Activated CD4-positive, alpha-beta T cell treated with anti-CD3 and anti-CD28 coated beads, Interleukin-2, amount 50 U/mL, for 1 hour (primary cell): ENCODE measurements at places on chromosomes 3 and 15.
A peak's percentile ranks its signal among the peaks of the same experiment; 100 is the strongest.

GRCh38 chr3:100682056-100682853, 27.0 kb upstream of the TFG start:
- no peak for DNase-seq

DNA sequence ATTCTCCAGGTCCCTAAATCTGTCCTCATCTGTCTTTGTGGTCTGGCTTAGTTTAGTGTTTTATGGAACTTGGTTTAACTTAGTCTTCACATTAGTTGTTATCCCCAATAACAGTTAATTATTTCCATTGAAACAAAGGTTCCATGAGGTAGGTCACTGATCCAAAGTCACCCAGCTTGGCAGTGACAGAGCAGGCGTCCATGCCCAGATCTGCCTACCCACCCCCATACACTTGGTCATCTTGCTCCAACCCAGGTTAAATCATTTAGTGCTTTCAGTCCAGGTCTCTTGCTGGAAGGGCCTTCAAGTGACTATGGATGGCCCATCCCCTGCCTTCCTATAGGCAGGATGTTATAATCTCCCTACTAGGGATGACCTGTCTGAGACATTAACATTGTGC, 127.4 kb downstream of the MYRIP start:
- DNase-seq, result no peak

DNA sequence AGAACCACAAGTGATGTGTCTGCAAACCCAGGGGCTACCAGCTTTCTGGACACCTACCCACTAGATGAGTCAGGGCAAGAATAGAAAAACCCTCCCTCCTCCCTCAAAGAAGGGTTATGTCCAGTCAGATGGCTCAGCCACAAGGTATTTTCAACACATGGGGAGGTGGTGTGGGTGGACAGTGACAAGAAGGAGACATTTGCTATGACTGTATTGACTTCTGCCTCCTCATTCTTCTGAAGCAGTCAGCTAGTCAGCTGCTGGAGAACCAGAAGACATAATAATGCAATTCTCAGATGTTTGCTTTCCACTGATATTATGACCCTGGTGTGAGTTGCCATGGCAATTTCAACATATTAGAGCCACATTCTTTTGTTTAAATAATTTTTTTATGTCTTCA, 66.7 kb upstream of the GOLGA8B start:
- no peak for DNase-seq

- no peak for DNase-seq
These were observed 189.4 kb downstream of the PTPRG start for GRCh38 chr3:61750766-61751165.

GRCh38 chr3:150497956-150498355, 48.3 kb downstream of the SERP1 start:
- no peak for DNase-seq

GRCh38 chr3:3998140-3998922, 199.1 kb downstream of the LRRN1 start:
- DNase-seq, result no peak

- DNase-seq, result no peak
These were observed 94.7 kb downstream of the LRIG1 start for GRCh38 chr3:66406163-66406562.

DNA sequence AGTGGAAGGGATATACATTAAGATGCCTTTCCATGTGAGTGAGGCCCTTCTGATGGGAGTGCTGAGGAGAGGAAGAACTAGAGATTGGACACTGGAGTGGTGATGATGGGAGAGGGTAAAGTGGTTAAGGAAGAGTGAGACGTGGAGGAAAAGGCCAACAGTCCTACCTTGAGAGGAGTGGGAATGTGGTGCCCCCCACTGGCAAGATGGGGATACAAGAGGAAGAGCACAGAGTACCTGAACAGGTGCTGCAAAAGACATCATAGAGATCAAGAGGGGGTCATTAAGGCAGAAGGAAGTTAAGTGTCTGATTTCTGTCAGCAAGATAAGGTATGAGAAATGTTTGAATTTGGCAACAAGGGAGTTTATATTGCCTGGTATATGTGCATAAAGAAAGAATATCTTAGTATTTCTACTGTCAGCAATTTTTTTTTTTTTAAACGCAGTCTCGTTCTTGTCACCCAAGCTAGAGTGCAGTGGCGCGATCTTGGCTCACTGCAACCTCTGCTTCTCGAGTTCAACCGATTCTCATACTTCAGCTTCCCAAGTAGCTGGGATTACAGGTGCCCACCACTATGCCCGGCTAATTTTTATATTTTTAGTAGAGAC, 34.0 kb downstream of the ARIH2 start:
- DNase-seq, result peak; percentile 53

DNA sequence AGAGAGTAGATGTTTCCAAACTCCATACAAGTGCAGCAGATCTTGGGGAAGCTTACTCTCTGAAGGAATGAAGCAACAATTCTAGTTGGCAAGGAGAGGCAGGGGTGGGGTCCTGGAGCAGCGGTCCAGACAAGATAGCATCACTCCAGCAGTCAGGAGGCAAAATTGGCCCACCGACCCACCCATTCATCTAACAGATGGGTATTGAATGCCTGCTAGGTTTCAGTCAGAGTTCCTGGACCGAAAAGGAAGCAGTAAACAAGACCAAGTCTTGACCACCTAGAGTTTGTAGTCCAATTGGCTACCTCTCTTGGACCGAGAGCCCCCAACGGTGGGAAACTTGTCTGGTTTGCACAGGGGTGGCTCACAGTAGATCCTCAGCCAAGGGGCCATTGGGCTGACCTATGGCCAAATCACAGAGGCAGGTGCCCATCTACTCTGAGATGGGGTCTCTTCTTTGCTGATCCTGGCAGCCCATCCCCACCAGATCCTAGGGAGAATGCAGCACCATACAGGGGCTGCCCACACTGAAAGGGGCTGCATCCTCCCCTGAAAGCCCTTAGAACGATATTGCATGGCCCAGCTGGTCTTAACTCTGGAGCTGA, 74.3 kb downstream of the CORO2B start:
- no peak for DNase-seq

- no peak for DNase-seq
These were observed 452.9 kb upstream of the NECTIN3 start for GRCh38 chr3:110618512-110619226.

DNA sequence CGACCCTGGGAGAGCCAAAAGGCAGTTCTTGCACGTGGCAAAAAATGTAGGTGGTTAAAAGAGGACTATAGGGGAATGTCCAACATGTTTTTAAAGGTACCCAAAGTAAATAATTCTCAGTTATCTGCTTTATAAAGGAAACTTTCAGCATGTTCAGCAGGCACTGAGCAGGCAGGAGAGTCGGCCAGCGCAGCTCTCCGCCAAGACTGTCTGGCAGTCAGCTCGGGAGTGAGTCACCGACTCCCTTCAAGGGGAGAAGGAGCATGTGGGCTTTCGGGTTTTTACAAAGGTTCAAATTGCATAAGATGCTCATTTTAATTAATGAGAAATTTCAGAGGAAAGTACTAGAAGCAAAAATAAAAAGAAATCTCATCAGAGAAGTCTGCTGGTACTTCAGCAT, 7.0 kb downstream of the GABRA5 start:
- no peak for DNase-seq

DNA sequence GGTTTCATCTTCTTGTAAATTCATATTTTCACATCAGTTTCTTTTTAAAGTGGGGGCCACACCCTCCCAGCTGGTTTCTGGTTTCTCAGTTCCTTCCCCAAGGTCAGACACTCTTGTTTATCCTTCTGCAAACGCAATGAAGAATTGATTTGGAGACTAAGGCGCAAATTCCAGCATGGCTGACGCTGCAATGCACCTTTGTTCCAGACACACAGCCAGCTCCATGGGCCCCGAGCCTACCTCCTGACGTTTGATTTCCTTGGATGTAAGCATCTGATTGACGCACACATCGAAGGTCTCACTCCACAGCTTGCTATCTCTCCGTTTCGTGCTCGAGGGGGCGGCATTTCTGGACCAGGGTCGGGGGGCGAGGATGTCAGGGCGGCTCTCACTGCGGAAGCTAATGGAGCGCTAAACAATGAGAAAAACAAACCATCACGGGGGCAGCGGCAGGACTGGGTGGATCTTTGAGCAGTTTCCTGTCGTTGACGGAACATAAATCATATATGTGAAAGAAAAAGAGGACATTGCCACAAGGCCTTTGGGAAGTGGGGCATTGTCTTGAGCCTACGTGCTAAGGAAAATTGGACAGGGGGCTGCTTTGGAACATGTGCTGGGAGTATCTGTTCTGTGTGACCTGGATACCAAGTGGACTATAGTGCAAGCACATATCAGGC, 46.9 kb downstream of the ARHGEF3 start:
- peak; percentile 9 for DNase-seq

GRCh38 chr15:91898843-91899242, 45.3 kb downstream of the SLCO3A1 start:
- no peak for DNase-seq

- no peak for DNase-seq
These were observed 59.0 kb downstream of the BDH1 start for GRCh38 chr3:197496746-197497125.

DNA sequence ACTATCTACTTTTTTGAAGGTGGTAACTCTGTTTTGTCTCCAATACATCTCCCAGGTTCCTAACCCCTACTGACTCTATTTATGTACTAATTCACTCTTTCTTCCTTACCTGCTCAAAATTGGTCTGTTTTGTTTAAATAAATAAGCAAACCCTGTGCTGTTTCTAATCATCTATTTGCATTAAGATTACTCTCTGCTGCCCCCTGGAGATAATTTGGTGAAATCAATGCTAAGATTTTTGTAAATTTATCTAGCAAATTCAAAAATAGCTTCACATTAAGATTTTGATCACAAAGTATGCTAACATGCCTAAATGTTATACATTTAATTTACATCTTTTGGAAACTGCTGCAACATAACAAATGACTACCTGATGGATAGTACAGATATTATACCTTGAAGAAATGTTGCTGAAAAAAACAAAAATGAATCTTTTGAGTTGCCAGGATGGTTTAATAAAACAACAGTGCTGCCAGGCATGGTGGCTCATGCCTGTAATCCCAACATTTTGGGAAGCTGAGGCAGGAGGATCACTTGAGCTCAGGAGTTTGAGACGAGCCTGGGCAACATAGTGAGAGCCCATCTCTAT, 4.4 kb upstream of the CD200R1 start:
- DNase-seq, result no peak

GRCh38 chr3:104510131-104510849, 856.4 kb upstream of the ALCAM start:
- DNase-seq, result no peak

GRCh38 chr3:69165744-69166143, 43.3 kb upstream of the LMOD3 start:
- DNase-seq, result no peak

DNA sequence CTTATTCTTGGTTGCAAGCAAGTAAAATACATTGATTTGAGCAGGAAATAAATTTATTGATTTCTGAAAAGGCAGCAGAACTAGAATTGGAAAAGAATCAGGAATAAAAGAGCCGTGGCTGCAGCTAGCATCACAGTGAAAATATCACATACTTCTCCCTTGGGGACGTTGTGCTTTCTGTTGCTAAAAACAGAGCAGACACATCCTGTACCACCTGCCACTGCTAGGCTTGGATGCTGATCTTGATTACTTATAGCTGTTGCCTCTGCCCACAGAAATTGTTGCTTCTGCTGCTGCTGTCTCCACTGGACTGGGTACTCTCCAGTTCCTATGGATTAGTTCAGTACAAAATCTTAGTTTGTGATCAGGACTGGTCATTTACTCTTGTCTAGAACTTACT, 283.8 kb downstream of the C3orf38 start:
- DNase-seq, result no peak

- DNase-seq, result no peak
These were observed 359.6 kb downstream of the NTRK3 start for GRCh38 chr15:87896936-87897335.

DNA sequence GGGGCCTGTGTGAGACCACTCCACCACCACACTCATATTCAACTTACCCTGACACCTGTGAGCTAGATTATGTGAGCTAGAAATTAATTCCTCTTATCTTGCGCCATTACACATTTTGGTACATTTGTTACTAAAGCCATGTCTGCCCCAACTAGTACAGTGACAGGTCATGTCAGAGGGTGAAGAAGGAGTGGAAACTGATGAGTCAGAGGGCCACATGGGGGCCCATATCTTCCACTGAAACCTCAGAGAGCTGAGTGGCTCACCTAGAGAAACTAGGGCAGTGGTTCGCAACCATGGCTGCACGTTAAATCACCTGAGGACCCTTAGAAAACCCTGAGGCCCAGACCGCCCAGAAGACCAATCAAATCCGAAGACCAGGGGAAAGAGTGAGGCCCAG, 15.7 kb upstream of the MEF2A start:
- DNase-seq, result no peak

DNA sequence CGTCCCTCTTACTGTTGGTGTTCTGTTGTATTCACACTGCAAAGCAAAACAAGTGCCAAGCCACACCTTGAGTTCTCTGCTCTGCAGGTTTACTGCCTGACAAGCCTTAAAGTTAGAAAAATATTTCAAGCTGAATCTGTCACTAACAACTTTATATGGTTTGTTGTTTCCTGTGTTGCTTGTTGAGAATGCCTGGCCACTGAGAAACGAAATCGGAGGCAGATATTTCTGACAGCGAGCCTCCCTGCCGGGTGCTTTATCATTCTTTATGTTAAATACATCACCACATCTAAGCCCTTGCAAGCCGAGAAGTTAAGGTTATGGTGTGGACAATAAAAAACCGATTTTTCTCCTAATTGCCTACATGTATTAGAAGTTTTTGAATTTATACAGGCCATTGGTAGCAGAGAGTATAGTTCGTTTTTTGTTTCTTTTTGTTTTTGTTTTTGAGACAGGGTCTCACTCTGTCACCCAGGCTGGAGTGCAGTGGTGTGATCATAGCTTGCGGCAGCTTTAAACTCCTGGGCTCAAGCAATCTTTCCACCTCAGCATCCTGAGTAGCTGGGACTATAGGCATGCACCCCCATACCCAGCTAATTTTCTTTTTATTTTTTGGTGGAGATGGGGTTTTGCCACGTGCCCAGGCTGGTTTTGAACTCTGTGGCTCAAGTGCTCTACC, 188.4 kb upstream of the ICE2 start:
- DNase-seq, result no peak

GRCh38 chr3:37163262-37164015, 10.9 kb downstream of the LRRFIP2 start:
- no peak for DNase-seq

DNA sequence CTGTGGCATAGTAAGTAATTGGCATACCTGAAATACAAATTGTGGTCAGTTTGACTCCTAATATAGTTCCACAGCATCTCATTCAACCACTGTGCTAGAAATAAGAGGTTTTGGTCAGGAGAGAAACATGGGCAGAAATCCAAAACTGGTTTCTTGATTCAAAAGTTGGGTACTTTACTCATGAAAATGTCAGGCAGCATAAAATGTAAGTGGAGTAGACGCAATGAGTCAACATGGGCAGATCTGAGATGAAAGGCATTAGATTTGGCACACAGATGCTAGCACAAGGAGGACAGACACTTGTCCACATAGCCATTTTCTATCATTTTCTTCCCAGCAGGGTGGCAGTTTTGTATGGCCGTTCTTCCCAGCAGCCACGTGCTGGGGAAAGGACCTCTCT, 255.8 kb upstream of the CDIN1 start:
- no peak for DNase-seq
